ENCODE measurements at places on chromosomes 11 and 22.

GRCh38 chr22:40678493-40679248 is 613 bp upstream of the MCHR1 start:
- DNase-seq, result no peak

DNA sequence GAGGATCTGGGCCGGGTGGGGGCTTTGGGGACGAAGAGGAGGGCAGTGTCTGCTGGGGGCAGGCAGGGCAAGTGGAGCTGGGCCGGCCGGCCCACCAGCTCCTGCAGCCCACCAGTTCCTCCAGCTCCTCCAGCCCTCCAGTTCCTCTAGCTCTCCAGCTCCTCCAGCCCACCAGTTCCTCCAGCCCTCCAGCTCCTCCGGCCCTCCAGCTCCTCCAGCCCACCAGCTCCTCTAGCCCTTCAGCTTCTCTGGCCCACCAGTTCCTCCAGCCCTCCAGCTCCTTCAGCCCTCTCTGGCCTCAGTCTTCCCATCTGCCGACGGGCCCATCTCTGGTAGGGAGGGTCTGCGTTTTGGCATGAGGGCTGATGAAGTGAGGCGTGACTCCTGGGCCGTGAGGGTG is 9.2 kb upstream of the CCDC188 start:
- DNase-seq, result no peak

DNA sequence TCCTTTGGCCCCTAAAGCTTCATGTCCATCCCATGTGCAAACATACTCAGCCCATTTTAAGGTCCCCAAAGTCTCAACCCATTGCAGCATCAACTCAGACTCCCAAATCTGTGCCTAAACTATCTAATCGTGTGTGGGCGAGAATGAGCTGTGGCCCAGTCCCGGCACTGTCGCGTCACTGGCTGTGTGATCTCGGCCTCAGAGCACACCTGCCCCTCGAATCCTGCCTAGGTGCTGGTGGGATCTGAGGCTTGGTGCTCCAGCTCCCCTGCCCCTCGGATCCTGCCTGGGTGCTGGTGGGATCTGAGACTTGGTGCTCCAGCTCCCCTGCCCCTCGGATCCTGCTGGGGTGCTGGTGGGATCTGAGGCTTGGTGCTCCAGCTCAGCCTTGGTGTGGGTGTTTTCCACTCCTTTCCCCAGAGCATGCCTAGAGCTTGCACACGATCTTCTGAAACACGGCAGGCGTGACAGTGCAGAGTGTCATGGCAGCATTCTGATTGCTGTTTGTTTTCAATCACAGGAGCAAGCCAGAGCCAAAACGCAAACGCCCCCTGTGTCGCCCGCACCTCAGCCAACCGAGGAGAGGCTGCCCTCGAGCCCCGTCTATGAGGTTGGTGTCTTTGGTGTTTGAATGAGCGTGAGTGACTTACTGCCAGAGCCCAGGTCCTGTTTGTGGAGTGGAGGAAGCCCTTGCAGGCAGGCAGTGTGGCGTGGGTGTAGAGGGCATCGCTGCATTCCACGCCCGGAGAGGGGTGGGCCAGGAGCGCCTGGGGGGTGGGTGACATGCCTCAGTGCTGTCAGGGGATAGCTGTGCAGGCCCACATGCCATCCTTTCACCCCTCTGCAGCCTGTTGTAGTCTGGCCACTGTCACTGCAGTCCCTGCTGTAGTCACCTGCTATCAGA is 32.6 kb downstream of the CTTN start:
- no peak for DNase-seq

GRCh38 chr11:15858881-15859280 is 497.5 kb downstream of the SOX6 start:
- DNase-seq, result no peak

GRCh38 chr22:41481131-41481830 is 12.4 kb downstream of the ACO2 start:
- no peak for DNase-seq

GRCh38 chr11:122707901-122708300 is 52.4 kb downstream of the UBASH3B start:
- no peak for DNase-seq

DNA sequence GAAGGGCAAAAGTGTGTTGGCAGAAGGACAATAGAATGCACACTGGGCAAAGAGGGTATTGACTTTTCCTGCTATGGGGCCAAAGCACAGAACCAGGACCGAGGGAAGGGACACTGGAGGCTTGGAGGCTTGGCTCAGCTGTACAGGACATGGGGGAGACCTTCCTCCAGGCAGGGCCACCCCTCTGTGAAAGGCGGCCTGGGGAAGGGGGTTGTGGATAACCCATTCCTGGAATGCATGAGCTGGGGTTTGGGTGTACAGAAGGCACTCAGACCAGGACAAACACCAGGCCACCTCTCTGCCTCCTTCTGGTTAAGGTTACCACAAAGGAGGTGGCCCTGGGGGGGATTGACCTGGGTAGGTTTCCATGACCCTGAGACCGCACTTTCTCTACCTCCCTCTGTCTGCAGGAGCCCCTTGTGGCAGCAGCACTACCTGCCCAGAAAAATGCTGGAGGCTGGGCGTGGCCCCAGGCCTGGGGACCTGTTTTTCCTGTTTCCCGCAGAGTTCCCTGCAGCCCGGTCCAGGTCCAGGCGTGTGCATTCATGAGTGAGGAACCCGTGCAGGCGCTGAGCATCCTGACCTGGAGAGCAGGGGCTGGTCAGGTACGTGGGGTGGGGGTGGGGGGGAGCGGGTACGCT is 9.6 kb downstream of the P2RY2 start:
- no peak for DNase-seq

DNA sequence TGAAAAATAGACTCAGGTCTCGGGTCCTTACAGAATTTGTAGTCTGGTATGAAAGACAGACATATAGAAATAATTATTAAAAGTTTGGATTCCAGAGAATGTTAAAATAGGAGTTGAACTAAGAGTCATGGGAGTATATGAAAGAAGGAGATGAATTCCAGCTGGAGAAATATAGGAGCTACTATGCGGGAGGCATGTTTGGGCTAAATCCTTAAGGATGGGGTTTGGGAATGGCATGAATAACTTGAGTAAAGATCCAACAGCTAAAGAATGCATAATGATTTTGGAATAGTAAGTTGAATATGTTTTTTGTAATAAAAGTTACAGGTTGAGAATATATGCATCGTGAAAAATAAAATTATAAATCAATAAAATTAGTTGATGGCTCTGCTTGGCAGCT is 129.4 kb upstream of the SLC5A12 start:
- DNase-seq, result no peak

DNA sequence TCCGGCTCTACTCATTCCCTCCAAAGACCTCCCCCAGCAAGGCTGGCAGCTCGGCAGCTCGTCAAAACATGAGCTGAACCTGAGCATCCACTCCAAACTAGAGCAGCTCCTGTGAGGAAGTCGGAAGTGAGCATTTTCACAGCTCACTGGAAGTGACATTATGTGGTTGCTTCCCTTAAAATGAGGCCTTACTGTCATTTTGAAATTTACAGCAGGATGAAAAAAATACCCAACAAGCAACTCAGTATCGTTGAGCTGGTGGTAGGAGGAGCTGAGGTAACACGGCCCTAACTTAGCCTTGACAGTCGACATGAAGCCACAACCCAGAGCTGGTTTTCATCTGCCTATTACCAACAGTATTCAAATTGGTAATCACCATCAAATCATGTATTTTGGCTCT is 38.0 kb upstream of the ARFGAP3 start:
- no peak for DNase-seq

DNA sequence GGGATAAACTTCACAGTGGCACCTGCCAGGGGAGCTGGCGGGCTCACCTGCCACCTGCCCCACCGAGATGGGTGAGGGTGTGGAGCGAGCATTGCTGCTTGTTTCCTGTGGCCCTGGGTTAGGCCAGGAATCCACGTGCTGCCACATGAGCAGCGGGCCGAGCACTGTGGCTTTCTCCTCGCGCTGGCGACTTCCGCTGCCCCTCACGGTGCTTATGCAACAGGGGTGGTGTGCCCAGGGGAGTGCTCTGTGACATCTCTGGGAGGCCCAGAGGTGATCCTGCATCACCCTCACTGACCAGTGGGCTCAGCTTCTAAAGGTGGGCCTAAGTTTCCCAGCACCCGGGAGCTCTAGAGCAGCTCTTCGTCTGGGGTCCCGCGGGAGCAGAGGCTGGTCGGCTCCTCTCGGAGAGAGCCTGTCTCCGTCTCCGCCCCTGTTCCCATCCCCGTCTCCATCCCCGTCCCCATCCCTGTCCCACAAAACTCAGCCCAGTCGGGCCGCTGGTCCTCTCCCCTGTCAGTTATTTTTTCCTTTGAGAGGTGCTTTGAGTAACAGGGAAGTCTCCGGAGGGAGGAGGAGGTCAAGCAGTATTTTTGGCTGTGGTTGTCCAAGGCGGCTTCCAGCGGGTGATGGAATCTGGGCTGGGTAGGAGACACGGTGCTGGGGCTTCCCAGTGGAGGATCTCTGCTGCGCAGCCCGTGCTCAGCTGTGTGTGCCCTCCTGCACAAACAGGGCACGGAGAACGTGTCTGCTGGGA is 42.5 kb downstream of the AP2A2 start:
- no peak for DNase-seq

- DNase-seq, result no peak
These were observed 57.3 kb downstream of the C11orf91 start for GRCh38 chr11:33643167-33643824.

DNA sequence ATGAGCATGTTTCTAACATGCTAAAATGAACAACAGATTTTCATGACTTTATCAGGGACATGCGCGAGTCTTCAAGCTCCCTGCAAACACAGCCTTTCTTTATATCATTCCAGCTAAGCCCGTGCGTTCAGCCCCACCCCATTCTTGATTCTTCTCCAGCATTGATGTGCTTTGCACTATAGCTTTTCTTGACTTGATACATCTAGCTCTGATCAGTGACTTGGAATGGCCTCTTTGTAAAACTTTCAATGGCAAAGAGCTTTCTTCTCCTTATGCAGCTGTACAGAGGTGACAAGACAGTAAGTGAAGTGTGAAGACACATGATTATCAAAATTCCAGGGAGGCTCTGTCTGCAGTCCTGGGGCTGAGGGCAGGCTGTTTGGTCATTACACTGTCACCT is 561.0 kb downstream of the OPCML start:
- no peak for DNase-seq

DNA sequence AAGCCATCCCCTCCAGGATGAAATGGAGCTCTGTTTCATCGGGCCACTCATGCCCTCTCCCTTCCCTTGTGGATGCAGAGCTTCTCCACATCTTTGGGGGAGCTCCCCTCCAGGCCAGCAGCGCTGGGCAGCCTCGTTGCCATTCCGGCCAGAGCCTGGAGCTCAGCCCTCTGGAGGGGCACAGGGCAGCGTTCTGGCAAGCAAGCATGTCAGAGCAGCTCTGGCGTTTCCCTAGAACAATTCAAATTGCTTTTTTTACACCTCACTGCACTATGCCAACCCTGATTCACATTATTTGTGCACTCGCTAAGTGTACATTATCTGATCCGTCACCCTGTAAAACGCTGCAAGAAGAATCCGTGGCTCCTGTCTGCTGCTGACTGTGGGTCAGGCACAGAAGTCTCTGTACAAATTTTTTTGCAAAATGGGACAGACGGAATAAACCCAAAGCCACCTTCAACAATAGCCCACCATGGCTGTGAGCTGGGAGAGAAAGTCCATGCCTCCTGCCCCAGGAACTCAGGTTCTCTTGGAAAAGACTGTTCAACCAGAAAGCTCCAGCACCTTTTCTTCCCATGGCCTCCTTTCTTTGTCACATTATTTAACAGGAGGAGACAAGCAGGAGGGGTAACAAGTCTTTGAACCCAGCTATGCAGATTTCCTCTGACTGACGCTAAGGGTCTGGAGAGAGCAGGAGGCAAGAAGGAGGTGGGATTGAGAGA is 139.5 kb upstream of the CADM1 start:
- DNase-seq, result no peak

GRCh38 chr22:19419464-19420178 is 11.9 kb downstream of the HIRA start:
- no peak for DNase-seq

DNA sequence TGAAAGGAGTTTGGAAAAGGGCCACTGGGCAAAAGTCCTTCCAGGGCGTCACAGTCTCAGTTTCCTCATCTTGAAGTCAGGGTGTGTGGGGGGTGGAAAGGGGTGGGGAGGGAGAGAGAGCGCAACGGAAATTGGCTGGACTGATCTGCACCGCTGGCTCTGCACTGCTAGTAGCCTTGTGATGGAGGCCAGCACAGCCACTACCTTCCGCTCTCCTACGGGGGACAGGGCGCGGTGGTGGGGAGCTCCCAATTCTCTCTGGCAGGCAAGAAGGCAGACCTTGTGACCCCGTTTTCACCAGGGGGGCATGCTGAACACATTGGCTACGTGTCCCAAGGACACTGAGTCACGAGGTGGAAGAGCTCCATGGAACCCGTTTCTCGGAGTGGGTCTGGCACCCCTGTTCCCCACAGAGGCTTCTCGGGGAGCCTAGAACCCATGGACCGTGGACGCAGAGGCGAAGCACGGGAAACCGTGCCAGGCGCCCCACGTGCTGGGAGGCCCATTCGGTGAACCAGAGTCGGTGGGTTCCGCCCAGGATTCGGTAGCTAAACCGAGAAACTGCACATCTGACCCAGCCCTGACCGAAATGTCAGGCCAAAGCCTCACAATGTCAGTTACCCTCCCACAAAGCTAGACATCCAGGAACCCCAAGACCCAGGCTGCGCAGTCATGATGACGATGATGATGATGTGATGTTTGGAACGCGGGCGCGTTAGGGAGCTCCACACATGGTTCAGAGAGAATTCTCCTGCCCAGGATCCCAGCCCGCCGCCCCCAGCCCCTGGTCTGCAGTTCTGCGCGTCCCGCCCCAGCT is 28.3 kb upstream of the WNT11 start:
- no peak for DNase-seq

- DNase-seq, result no peak
These were observed 1.6 kb downstream of the NELL1 start for GRCh38 chr11:20670932-20671403.

- no peak for DNase-seq
These were observed 16.9 kb downstream of the ELFN2 start for GRCh38 chr22:37410174-37411055.

GRCh38 chr11:34706709-34707461 is 86.0 kb downstream of the EHF start:
- DNase-seq, result no peak

GRCh38 chr11:18235394-18236334 is 938 bp downstream of the SAA4 start:
- DNase-seq, result no peak

GRCh38 chr11:134845474-134846327 is 433.7 kb upstream of the B3GAT1 start:
- DNase-seq, result no peak

- DNase-seq, result no peak
These were observed 847.1 kb downstream of the OPCML start for GRCh38 chr11:132685174-132685611.

GRCh38 chr11:43997022-43997660 is 50.6 kb upstream of the ACCSL start:
- DNase-seq, result peak; percentile 54

GRCh38 chr11:117940736-117941135 is 11.5 kb upstream of the TMPRSS13 start:
- DNase-seq, result no peak

GRCh38 chr11:30798547-30799236 is 212.5 kb upstream of the MPPED2 start:
- DNase-seq, result no peak

GRCh38 chr11:40286137-40286536 is 1173.3 kb downstream of the LRRC4C start:
- no peak for DNase-seq

DNA sequence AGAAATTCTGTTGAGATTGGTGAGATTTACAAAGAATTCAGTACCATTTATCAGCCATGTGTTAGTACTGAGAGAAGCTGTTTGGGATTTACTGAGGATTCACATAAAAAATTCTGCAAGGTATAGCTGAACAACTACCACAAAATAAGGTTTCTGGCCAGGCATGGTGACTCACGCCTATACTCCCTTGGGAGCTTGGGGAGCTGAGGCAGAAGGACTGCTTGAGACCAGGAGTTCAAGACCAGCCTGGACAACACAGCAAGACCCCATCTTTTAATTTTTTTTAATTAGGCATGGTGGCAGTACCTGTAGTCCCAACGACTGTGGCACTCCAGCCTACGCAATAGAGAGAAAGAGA is 86.7 kb downstream of the SIK3 start:
- no peak for DNase-seq

Measured in NCI-H1105 (cell line).